ENCODE measurements at places on chromosomes 11 and 22.

DNA sequence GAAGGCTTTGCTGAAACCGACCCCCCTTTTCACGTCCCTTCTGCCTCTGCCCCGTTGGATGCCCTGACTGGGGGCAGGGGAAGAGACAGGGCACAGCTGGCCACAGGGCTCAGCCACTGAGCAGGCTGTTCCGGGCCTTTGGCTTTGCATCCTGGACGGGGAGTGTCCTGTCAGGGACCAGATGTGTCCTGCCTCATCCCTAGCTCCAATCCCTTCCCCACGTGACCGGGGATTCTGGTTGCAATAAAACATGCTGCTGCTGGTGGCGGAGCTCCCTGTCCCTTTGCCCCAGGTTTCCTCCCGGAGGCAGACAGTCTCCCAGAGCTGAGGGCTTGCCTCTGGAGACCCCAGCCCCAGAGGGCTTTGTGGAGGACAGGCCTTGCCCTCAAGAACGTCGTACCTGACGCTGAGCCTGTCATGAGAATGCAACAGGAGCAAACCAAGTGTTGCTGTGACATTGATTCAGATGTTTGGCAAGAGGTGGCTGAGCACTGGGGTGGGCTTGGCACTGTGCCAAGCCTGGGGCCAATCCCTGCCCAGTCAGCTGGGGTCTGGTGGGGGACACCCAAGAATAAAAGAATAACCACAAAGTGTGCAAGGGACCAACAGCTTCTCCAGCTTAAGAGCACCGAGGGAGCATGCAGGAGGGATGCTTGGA lies 7.3 kb downstream of the CDC42EP2 start:
- no peak for DNase-seq

GRCh38 chr22:32319861-32320406 lies 37.7 kb upstream of the RFPL3 start:
- DNase-seq = no peak

- DNase-seq = no peak
Measured at GRCh38 chr11:115220911-115221310, 283.3 kb downstream of the CADM1 start.

GRCh38 chr11:123799438-123799837 lies 6.7 kb downstream of the OR6M1 start:
- DNase-seq = no peak

- DNase-seq = no peak
Measured at GRCh38 chr11:128448200-128448886, 139.0 kb downstream of the ETS1 start.

GRCh38 chr11:13462311-13462900 lies 616 bp downstream of the BTBD10 start:
- peak; percentile 56 for DNase-seq

- no peak for DNase-seq
Measured at GRCh38 chr11:9344061-9344680, 29.8 kb upstream of the TMEM41B start.

DNA sequence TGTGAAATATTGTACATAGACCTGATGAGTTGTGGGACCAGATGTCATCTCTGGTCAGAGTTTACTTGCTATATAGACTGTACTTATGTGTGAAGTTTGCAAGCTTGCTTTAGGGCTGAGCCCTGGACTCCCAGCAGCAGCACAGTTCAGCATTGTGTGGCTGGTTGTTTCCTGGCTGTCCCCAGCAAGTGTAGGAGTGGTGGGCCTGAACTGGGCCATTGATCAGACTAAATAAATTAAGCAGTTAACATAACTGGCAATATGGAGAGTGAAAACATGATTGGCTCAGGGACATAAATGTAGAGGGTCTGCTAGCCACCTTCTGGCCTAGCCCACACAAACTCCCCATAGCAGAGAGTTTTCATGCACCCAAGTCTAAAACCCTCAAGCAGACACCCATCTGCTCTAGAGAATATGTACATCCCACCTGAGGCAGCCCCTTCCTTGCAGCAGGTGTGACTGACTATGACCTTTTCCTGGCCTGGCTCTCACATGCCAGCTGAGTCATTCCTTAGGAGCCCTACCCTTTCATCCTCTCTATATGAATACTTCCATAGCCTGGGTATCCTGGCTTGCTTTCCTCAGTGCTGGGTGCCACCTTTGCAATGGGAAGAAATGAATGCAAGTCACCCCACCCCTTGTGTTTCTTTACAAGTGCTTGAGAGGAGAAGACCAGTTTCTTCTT lies 12.3 kb downstream of the PIK3IP1 start:
- DNase-seq = no peak

GRCh38 chr11:44725016-44725685 lies 1.6 kb upstream of the TSPAN18 start:
- no peak for DNase-seq

- no peak for DNase-seq
Measured at GRCh38 chr11:104738918-104739317, 159.3 kb downstream of the CASP12 start.

DNA sequence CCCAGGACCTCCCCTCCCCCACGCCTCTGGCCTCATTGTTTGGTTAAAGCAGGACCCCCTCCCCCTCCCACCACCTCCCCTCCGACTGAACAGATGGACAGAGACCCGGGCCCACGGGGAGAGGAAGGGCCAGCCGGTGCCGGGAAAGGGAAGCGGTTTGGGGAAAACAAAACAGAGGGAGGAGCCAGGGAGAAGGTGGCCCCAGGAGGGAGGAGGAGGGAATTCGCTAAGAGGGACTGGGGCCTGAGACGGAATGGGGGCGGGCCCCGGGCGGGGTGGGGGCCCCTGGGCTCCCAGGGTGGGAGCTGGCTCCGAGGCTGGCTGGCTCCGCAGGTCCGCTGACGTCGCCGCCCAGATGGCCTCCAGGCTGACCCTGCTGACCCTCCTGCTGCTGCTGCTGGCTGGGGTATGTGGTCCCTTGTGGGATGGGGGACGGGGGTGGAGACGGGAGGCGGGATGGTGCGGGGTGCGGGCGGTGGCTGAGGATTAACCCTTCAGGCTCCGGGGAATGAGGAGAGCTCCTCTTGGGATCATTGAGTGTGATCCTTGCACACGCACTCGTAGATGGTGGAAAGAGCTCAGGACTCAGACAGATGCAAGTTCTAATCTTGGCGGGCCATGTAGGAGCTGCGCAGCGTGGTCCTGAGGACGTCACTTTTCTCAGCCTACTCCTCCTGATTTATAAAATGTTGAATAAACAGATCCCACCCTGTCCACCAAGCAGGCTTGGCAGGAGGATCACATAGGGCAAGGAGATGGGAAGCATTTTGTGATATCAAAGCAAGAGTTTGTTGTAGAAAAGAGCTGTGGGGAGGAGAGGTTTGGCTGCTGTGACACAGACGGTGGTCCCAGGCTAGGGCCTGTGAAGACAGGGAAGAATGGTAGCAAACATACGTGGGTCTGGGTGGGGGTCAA lies 688 bp downstream of the SERPING1 start:
- DNase-seq = no peak

GRCh38 chr11:64445651-64446050 lies 86.7 kb downstream of the RPS6KA4 start:
- no peak for DNase-seq

DNA sequence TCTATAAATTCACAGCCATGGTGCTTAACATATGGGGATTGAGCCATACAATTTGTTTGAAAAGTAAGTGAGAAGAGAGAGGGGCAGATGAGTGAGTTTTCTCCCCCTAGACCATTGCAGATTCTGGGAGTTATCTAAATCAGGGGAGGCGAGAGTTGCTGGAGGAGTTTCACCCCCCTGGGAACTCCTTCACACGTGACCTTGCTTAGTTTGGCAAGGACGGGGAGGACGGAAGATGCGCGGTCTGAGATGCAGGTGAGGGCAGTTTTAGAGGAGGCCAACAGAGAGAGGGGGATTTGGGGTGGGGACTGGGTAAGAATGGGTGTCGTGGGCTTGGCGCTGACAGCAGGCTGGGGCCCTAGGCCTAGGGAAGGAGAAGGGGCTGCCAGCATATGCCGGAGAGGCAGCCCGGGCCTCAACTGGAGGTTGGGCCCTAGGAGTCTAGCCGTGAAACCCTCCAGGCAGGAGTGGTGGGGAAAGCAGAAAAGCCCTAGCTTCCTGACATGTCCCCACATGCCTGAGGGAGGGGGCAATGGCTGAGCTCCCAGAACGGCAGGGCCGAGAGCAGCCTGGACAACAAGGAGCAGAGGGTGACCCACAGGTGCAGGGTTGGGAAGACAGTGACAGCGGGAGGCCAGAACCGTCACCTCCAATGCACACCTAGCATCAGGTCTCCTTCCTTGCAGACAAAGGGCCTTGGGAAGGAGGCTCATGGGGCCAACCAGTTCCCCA lies 63.9 kb downstream of the ELFN2 start:
- DNase-seq = no peak

- no peak for DNase-seq
Measured at GRCh38 chr22:23565305-23565914, 14.7 kb downstream of the IGLL1 start.

GRCh38 chr11:70587075-70587389 lies 188.7 kb downstream of the CTTN start:
- no peak for DNase-seq

GRCh38 chr22:17846326-17846992 lies 72.2 kb upstream of the BID start:
- no peak for DNase-seq

DNA sequence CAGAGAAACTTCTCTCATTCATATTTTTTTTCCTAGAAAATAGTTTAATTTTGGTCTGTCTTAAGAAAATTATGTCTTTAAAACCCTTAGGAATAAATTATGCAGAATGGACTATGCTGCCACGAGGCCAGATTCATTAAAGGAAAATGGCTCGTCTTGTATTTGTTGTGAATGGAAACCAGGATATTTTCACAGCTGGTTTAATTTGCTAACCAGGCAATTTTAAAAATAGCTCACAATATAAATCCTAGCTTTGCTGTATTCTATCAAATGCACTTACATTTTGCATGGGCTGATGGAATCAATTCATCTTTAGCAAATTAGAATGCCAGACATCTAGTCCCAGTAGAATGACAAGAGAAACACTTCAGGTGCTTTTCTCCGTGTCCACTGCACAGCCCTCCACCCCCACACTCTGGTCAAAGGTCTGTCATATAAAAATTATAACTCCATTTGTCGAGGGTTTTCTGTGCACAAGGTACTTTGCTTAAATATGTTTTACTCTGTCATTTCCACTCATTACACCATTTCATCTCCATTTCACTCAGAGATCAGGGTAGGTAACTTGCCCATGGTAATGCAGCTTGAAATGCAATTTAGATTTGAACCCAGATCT lies 20.3 kb upstream of the TNRC6B start:
- DNase-seq = no peak

- no peak for DNase-seq
Measured at GRCh38 chr11:58807343-58807742, 37.2 kb downstream of the GLYATL2 start.

- DNase-seq = no peak
Measured at GRCh38 chr11:2302896-2303626, 1.2 kb downstream of the TSPAN32 start.

GRCh38 chr11:45659818-45660160 lies 5.6 kb downstream of the CHST1 start:
- DNase-seq = no peak

DNA sequence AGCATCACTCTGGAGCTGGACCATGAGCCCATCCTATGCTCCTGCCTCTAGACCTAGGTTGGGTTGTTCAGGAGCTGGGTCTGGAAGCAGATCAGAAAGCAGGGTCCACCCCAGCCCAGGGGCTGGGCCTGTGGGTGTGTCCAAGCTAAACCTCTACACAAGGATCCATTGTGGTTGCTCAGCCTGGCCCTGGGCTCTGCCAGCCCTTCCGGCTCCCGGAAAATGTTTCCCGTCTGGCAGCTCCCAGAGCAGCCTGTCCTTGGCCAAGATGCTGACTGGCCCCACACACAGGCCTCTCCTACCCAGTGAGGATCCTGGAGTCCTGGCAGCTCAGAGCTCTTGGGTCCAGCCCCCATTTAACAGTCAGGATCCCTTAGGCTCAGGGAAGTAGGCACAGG lies 35.3 kb upstream of the FCHSD2 start:
- DNase-seq = no peak

GRCh38 chr22:38724926-38725571 lies 19.3 kb downstream of the GTPBP1 start:
- no peak for DNase-seq

DNA sequence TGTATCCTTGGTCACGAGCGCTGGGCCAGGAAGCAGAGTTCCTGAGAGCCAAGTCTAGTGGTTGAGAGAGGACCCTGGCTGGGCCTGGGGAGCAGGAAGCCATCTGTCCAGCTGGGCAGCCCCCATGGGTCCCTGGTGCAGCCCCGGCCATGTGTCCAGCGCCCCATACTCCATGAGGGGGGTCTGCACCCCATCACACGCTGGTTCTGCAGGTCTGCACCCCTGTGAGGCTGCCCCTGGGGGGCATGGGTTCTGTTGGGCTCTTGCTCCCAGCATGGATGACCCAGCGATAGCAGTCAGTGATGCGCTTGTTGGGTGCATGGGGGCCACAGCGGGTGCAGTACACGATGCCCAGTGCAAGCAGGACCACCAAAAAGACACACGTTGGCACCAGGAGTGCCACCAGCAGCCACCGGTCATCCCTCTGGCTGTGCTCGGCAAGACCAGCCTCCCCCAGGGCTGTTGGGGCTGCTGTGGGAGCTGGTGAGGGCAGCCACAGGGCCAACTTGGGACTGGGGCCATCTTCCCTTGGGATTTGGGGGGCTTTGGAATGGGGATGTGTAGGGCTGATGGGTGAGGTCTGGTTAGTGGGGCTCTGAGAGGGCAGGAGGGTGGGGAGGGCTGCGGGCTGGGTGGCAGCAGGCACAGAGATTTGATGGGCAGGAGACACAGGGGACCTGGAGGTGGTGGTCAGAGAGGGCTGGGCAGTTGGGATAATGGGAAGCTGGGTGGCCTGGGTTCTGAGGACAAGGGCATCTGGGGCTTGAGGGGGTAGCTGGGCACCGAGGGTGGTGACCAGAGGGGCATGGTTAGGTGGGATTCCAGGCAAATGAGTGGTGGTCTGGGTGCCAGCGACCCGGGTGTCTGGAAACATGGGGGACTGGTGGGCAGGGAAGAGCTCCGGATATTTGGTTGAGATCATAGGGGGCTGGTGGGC lies 2.0 kb downstream of the CD248 start:
- DNase-seq = no peak

DNA sequence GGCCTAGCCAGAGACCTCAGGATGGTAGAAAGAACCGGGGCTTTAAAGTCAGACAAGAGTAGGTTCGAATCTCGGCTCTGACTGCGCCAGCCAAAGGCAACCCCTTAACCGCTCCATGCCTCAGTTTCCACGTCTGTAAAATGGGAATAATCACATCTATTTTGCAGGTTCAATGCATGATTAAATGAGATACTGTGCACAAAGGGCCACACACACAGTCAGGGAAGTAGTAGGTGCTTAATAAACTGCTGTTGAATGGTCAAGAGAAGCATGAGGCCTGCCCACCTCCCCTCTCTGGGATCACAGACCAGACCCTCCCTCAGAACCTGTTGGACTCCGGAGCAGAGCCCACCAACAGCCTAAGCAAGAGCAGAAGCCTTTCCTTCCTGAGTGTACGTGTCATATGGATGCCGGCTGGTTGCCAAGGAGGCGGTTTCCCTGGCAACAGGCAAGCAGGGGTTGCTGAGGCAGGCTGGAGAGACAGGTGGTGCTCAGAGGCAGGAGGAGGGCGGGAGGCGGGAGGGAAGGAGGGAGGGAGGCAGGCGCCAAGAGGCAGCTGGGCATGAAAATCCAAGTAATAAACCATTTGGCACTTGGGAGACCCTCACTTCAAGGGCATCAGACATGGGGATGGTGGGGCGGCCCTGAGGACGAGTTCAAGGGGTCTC lies 43.9 kb downstream of the NFAM1 start:
- no peak for DNase-seq
